ENCODE measurements at places on chromosomes 3 and 15.

DNA sequence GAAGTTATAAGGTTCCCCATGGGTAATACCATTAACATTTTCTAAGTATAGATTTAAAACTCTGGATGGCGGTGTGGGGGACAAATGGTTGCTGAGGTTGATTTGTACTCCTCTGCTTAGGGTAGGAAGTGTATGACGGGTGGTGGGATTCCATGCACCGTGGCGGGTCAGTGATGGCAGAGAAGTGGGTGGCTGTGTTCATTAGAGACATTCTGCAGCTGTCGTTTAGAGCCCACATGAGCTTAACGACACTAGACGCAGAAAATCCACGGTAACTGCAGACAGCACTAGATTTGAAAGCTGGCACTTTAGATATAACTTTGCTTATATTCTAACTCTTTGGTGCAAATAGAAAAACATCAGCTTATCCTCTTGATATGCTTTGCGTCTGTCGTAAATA, 37.5 kb downstream of the SGO1 start:
- no peak for DNase-seq

DNA sequence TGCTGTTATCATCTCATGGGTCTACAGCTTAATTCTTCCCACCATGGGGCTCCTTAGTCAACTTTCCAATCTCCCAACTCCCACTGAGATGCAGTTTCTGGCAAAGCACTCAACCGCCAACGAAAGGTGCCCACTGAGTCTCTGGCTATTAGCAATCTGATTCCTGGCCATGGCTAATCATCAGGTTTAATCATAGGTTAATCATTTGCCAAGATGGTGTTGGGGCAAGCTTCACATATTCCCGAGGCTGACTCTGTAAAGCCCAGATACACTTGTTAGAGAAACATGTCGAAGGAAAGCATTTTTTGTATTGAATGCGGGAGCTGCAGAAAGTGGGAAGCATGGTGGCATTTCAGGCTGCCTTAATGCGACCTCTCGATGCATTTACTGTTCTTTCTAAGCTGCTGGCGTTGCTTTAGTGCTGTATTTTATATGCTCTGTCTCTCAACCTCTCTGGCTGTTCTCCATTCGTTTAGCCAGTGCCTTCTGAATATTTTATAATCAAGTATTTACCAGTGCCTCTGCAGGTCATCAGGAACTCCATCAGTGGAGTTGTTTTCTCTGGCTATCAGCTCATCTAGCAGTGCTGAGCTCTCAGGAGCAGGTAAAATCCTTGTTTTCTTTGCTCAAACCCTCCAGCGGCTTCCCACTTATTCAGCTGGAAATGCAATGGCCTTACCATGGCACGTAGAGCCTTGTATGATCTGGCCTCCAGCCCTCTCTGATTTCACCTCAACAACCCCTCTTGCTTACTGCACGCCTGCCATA, 67.0 kb downstream of the EDEM1 start:
- no peak for DNase-seq

DNA sequence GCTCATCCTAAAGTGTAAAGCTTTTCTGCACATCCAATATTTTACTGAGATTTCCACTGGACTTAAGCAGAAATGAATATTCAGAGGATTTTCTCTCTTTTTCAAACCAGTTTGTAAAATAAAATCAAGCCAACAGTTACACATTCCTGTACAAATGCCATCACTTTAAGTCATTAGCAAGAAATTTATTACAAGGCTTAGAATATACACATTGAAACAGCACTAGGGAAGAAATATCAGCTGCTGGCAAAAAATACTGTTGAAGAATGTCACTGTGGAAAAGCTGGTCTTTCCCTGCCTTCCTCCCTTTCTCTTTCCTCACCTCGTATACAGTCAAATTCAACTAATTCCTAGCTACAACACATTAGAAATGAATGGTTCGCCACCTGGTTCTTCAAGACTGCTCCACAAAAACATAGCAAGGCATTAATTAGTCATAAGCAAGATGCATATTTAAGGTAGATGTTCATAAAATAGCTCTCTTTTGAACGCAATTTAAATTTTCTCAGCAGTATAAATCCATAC, 21.3 kb downstream of the PLOD2 start:
- DNase-seq, result no peak

- DNase-seq, result no peak
Observed at GRCh38 chr15:60346653-60347052, 51.1 kb downstream of the ANXA2 start.

DNA sequence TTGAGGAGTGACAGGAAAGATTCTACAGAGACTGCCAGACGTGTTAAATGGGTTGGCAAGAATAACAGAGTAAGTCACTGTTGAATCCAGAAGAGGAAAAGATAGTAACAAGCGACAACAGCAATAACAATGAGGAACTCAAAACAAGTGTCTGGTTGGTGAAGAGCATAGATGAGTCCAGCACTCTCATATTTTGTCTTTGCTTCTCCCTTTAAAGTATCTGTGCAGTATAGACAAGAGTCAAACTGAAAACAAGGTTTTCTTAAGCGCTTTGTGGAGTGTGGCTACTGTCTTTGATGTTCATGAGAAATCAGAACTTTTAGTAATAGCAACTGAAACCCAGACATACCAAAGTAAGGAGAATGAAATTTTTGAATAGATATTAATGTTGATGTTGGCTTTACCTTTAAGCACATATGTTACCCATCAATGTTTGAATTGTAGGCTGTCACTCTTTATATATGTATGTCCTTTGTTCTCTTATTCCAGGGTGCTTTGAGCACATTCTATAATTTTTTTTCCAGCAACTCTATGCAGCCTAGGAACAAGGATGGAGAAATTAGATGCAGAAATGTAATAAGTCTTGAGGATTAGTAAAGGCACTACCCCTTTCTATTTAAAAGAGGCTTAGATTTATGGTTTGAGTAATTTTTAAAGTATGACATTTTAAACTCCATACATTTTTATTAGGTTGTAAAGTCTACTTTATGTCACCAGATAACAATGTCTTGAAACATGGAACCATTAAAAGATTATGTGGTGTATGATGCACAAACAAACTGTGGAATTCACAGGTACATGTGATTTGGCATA, 185.5 kb downstream of the NFKBIZ start:
- no peak for DNase-seq

DNA sequence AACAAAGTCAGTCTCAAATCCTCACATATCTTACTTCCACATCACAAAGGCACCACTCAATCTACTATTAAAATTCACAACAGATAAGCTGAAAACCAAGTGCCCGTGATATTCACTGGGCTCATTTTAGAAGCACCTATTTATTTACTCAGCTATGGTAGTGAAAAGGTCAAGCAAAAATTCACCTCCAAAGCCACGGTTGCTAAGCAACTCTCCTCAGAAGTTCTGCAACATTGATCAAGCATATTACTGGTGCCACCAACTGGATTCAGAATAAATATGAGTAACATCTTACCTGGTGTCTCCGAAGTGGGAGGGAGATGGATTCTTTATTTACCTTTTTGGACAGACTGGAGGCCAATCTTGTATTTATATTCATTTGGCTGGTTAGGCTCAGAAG, 714.8 kb downstream of the FHIT start:
- DNase-seq, result no peak

GRCh38 chr3:77468626-77469020, 428.7 kb downstream of the ROBO2 start:
- no peak for DNase-seq

DNA sequence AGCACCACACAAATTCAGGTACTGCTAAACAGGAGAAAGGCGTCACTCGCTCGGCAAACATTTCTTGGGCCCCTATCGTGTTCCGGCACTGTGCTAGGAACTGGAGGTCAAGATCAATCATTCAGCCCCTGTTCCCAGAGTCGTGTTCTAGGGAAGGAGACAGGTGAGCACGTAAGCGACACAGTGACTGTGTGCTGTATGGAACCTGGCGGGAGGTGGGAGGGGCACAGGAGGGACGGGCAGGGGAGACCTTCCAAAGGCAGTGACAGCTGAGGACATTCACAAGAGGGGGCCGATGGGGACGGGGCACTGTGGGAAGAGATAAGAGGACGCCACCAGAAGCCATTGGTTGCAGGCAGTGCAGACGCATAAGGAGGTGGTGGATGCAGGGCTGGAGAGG, 32.2 kb downstream of the BDH1 start:
- no peak for DNase-seq

GRCh38 chr15:22878103-22878502, 39.6 kb downstream of the NIPA2 start:
- DNase-seq, result no peak

GRCh38 chr3:185070491-185071286, 82.2 kb downstream of the C3orf70 start:
- DNase-seq, result no peak

- DNase-seq, result peak; percentile 37
Observed at GRCh38 chr3:132284781-132285619, 32.2 kb upstream of the ACP3 start.

DNA sequence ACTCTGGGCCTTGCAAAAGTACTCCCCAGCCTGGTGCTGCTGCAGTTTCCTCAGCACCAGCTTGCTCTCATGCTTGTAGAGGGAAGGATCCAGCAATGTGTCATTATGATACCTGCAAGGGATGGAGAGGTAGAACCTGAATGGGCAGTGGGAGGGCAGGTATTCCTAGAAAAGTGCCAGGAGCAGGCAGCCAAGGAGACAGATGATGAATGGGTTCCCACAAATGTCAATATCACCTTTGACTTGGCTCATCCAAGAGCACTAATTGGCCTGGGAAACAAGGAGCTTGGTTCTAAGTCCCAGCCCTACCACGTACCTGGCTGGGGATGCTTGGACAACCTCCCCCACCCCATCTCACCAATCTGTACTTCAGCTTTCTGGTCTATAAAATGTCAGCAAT, 9.4 kb downstream of the CILP start:
- no peak for DNase-seq

DNA sequence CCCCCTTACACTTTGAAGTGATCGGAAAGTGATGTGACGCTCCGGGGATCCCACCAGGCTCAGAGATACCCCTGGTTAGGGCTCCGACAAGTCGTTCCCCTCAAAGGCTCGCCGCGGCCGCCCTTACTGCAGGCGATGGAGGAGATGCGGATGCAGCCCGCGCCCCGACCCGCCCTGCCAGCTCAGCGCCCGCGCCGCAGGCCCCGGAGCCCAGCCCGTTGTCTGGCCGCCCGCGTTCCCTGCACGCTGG, 228 bp downstream of the GLT8D1 start:
- DNase-seq, result no peak

DNA sequence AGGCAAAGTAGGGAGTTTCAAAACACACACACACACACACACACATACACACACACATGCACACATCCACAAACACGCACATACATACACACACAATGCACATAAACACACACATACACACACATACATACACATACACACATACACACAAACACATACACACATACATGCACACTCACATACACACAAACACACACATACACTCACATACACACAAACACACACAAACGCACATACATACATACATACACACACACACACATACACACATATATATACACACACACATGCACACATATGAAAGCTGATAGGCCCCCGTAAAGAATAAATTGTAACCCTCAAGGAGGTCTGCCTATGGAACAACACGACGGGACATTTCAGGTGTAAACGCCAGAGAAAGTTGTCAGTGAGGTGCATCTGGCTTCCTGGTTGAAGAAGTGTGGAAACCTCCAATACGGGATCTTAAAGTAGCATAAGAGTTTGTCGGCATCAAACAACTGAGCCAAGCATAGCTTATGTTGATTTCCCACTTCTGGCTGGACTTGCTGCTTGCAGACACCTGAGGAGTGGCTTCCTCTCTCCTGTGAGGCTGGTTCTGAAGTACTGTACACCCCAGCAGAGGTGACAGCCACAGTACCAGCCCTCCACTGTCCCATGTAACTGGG, 5.8 kb downstream of the RFTN1 start:
- no peak for DNase-seq

DNA sequence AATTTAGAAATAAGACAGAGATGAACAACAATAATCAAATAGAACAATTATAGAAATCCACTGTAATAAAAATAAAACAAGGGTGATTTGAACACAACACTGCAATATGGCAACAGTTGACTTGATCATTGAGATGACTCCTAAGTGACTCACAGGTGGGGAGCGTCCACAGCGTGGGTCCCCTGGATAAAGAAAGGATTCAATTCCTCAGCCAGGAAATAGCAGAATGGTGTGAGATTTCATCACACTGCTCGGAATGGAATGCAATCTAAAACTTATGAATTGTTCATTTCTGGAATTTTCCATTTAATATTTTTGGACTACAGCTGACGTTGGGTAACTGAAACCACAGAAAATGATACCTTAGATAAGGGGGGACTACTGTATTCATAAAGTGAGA, 82.0 kb downstream of the CNTN3 start:
- DNase-seq, result no peak

GRCh38 chr3:136048068-136048467, 82.5 kb downstream of the PPP2R3A start:
- no peak for DNase-seq

DNA sequence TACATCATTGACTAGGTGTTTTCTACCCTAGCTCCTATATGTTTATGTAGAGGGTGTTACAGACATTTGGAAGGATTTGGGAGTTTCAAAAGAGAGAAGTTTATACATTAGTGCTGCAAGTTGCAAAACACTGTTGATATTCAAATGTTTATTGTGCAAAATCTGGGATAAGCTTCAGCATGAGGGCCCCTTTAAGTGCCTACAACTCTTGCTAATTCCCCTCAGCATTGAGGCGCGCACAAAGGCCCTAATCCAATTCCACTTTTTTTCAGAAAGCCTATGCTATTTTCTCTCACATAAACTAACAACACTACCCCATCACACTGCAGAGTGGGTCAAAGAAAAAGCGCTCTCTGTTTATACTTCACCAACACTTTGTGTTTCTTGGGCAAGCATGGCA, 208.0 kb downstream of the NR2F2 start:
- no peak for DNase-seq

DNA sequence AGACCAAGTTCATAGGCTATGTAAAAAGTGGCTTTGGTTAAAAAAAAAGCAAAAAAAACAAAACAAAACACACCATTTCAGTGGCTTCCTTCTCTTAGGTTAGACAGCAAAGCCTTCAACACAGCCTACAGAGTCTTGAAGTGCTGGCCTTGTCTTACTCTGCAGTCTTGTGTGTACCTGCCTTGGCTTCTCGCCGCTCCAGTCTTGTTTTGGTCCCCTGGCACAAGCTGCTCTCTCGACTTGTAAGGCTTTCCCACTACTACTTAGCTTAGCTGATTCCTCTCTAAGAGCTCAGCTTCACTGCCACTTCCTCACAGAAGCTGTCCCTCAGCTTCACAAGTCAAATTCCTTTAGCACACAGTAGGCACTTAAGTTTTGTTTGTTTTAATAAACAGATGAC, 63.0 kb downstream of the ST3GAL6 start:
- no peak for DNase-seq

Data from liver (tissue), 10 donors.